T-helper 17 cell (primary cell): ENCODE measurements at places on chromosomes 5 and 9. TPM values are rescaled to one million over a fixed set of nuclear protein-coding genes. Genes with fewer than 3 reads are reported as not detected.

The CCDC187 gene
- not detected for total RNA-seq

The GKAP1 gene
- 5.9 TPM for total RNA-seq

The SPARC gene
- total RNA-seq = 12.5 TPM

The TAF11L10 gene
- not detected for total RNA-seq

The CCDC180 gene
- 12.0 TPM for total RNA-seq

The CA9 gene
- total RNA-seq = not detected

The OR13C5 gene
- total RNA-seq = not detected

The ZNF883 gene
- 1.3 TPM for total RNA-seq

The LCN12 gene
- 2.6 TPM for total RNA-seq

The VCP gene
- total RNA-seq = 222 TPM

The TEX48 gene
- not detected for total RNA-seq

The SLC24A2 gene
- total RNA-seq = not detected

The C5orf52 gene
- total RNA-seq = not detected

DNA sequence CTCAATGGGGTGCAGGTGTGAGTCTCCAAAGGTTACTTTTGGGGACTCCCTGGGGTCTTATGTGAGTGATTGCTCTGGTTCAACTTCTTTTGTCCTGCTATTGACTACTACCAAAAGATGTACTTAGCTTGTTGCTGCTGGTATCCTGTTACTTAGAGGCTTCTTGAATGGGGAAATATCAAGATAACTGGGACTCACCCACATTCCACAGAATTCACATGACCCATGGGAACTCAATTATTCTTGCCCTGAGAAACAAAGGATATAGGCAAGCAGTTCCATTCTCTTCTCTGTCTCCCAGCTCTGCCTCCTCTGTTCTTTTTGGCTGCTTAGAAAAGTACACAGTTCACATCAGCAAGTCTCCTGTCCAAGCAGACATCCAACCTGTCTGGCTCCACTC lies 105.9 kb downstream of the UNC13B start:
- DNase-seq = no peak

GRCh38 chr5:122429545-122430318 lies 117.7 kb downstream of the SNCAIP start:
- DNase-seq = no peak

GRCh38 chr5:74044936-74045335 lies 418.9 kb downstream of the ARHGEF28 start:
- no peak for DNase-seq

DNA sequence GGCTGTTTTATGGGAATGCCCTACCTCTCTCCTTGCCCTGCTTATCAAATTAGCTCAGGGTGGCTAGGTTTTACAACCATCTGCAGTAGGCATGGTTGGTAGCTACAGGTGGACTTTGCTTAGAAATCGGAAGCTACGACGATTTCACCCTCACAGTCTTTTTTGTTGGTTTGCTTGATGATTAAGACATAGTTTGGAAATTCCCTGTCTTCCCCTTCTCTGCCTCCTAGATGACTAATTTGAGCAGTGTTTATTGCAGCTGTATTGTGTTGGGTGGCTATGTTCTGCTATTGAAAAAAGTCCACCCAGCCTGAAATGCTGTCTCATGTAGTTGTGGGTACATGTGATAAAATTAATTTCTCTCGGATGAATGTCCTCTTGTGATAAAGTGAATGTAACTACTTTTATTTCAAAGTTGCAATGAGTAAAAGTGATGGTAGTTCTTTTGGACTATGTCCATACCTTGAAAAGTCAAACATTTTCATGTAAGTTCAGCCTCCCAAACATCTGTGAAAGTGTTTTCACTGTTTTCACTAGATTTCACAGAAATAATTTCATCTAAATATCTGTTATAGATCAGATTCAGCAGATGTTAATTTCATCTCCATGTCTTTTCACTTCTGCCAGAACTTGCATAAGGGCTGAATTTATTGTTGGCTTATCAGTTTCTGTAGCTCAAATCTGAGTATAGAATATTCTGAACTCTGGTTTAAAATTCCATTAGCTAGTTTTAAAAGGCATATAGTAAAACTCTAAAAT lies 37.3 kb upstream of the FYB1 start:
- no peak for DNase-seq

GRCh38 chr9:7259544-7260241 lies 501.9 kb downstream of the KDM4C start:
- no peak for DNase-seq

DNA sequence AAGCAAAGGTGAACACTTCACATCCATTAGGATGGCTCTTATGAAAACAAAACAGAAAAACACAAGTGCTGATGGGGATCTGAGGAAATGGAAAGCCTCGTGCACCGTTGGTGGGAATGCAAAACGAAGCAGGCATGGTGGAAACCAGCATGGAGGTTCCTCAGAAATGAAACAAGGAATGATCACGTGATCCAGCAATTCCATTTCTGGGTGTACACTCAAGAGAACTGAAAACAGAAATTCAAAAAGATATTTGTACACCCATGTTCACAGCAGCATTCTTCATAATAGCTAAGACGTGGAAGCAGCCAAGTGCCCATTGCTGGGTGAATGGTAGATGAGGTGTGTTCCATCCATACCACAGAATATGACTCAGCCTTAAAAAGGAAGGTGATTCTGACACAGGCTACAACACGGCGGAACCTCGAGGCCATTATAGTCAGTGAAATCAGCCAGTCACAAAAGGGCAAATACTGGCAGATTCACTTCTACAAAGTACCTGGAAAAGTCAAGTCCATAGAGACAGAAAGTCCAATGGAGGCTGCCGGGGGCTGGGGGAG lies 87.2 kb upstream of the RAPGEF1 start:
- DNase-seq = no peak

GRCh38 chr5:67652201-67652600 lies 455.6 kb upstream of the CD180 start:
- no peak for DNase-seq

DNA sequence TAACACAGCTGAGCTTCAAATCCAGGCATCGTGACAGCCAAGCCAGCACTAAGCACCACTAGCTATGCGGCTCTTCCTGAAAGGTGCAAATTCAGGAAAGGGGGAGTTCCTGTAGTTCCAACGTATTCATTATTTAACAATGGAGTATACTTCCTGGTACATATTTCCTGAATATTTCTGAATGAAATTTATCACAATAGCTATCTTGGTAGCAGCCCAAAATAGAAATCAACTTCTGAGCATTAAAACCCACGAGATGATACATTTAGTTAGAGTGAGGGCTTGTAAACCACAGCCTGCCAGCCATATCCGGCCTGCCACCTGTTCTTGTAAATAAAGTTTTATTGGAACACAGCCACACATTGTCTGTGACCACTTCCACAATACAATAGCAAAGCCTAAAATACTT lies 109.7 kb upstream of the RETREG1 start:
- no peak for DNase-seq

DNA sequence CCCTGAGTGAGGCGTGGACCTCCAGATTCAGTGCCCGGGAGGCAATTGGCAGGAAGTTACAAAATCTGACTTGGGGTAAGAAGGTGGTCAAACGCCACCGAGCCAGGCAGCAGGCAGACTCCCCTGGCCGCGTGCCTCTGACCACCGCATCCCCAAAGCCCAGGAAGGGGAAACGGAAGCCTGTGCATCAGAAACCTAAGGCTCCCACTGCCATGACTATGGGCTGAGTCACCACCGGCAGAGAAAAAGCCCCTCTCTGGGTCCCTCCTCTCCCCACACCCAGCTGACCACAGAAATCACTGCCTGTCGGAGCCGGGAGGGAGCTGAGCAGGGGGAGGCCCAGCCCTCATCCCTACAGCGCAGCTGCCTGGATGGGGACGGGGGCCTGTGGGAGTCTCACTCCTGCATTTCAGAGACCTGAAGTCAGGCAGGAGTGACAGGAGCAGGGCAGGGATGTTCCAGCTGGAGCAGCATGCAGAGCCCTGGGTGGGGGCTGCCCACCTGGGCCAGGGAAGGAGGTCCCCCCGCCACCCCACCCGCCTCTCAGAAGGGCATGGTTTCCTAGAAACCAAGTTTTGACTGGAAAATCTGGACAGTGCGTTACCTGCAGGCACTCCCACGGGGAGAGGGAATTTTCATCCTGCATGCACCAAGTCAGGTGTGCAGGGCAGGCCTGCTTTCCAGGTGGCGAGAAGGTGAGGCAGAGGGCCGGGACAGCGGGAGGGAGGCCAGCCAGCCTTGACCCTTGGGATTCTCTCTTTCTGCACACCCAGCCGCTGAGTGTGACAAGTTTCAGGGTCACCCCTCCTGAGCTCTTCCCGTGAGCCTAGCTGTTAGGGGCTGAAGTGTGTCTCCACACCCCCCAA lies 68.2 kb downstream of the LRSAM1 start:
- no peak for DNase-seq

DNA sequence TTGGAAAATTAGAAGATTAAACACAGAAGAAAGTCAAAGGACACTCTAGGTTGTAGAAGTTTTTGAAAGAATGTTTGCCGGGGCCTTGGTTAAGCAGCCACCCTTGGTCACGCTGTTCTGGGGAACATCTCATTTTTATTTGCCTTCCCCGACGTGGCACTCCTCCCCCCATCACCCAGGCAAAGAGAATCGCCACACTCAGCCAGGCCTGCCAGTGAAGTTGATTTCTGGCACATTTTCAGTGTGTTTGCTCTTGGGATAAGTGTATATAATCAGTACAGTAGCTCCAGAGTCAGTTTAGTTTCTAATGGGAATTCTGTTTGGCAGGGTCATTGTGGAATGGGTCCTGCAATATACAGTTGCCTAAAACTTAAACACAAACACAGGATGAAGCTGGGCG lies 243.5 kb downstream of the ZSWIM6 start:
- no peak for DNase-seq

- no peak for DNase-seq
Measured at GRCh38 chr5:162684145-162684544, 616.6 kb downstream of the GABRG2 start.

DNA sequence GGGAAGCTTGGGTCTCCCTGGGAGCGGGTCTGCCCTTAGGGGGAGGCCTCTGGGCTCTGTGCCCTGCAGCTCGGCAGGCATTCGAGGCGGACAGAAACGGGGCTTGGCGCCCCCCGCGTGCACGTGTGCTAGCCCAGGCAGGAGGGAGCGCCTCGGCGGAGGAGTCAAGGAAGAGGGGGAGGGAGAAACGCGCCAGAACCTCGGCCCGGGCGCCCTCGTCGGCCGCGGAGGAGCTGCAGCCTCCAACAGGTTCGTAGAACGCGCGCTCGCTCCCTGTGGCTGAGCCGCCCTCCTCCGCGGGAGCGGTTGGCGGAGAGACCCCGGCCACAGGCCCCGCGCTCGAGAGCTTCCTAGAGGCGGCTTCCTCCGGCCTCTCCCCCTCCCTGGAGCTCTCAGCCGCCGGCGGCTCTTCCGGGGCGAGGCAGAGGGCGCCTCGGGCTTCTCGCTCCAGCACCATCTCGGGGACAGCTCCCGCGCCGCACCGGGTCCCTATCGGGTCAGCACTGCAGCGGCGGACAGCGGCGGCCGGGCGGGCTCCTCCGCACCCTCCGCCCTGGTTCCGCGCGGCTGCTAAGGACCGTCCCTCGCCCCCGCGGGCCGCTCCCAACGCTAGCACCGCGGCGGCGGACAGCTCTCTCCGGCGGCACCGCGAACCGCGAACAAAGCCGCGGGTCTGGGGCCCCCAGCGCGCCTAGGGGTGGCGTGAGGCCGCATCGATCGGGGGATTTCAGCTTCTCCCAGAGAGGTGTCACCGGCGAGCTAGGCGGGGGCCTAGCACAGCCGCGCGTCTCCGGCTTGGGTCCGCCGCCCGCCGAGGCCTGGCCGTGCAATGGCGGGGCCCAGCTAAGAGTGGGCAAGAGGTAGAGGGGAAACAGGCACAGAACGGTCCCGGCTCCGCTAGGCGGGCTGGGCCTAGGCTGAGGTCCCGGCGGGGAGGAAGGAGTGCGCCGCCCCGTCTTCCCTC lies 74.6 kb upstream of the CPLX2 start:
- DNase-seq = peak; percentile 63

DNA sequence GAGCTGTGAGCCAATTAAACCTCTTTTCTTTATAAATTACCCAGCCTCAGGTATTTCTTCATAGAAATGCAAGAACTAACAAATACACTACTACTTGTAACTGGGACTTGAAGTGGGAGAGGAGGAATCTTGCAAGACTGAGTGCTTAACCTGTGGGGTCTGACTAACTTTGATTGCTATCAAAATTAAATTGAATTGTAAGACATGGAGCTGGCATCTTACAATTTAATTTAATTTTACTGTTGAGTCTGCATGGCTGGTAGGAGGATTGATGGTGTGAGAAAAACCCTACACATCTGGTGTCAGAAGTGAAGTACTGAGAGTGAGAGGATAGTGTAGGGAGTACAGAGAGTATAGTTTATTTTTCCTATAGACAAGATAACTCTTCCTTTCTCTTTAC lies 1259.9 kb downstream of the CDH12 start:
- DNase-seq = no peak

DNA sequence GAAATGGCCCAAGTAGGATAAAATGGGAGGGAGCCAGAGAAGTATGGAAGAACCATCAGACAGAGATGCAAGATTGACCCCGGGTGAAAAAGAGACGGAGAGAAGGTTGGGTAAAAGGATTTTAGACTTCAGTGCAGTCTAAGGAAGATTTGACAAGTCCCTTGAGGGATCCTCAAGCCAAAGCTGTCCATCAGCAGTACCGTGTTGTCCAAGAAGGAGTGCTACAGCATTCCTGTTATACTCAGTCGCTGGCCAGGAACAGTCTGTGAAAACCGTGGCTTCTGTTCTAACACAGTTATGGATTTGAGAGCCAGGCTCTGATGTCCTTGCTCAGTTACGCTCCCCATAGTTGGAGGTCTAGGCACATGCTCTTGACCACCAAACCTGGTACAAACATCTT lies 383.9 kb upstream of the DAB2 start:
- DNase-seq = no peak

- DNase-seq = no peak
Measured at GRCh38 chr9:35842795-35843194, 13.8 kb downstream of the TMEM8B start.

- no peak for DNase-seq
Measured at GRCh38 chr9:127853312-127854183, 910 bp downstream of the ENG start.

DNA sequence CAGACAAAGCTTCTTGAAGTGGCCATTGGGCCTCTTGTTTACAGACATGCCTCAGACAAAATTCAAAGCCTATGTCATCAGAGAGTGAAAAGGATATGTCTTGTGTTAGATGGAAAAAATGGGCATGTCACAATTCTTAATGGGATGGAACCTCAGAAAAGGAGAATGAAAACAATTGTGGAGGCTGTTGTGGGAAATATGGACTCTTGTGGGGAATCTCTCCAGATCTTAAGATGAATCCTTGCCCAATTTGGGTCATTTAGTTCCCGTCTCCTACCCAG lies 19.5 kb downstream of the SLC22A5 start:
- DNase-seq = no peak

GRCh38 chr9:96246267-96246671 lies 55.7 kb downstream of the HSD17B3 start:
- DNase-seq = no peak

DNA sequence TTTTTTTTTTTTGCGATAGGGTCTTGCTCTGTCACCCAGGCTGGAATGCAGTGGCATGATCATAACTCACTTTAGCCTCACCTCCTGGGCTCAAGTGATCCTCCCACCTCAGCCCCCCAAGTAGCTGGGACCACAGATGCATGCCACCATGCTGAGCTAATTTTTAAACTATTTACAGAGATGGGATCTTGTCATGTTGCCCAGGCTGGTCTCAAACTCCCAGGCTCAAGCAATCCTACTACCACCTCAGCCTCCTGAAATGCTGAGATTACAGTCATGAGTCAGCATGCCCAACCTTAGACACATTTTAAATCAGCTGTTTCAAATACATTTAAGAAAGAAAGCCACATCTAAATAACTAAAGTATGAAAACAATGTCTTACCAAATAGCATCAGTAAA lies 439.0 kb downstream of the EBF1 start:
- DNase-seq = no peak

- DNase-seq = no peak
Measured at GRCh38 chr9:108182950-108183381, 672.8 kb downstream of the ACTL7B start.

GRCh38 chr5:153153086-153153485 lies 337.4 kb upstream of the GRIA1 start:
- no peak for DNase-seq
